ENCODE measurements at places on chromosomes 1 and 21. TPM values are rescaled to one million over a fixed set of nuclear protein-coding genes. Genes with fewer than 3 reads are reported as not detected.

- peak; percentile 97 for DNase-seq
Observed at GRCh38 chr21:32727687-32728455, at the start of gene SYNJ1. SYNJ1 (minus strand) TSS chr21:32728013; CDS start chr21:32726895, 1,118 bp downstream.

The CFAP74 gene
- total RNA-seq, result not detected

- DNase-seq, result no peak
Observed at GRCh38 chr1:77536813-77537212, 145.6 kb downstream of the ZZZ3 start.

- no peak for DNase-seq
Observed at GRCh38 chr1:194369060-194369459, 1182.6 kb upstream of the B3GALT2 start.

The FOXD2 gene
- 0.32 TPM for total RNA-seq

The SLC30A10 gene
- 0.09 TPM for total RNA-seq

DNA sequence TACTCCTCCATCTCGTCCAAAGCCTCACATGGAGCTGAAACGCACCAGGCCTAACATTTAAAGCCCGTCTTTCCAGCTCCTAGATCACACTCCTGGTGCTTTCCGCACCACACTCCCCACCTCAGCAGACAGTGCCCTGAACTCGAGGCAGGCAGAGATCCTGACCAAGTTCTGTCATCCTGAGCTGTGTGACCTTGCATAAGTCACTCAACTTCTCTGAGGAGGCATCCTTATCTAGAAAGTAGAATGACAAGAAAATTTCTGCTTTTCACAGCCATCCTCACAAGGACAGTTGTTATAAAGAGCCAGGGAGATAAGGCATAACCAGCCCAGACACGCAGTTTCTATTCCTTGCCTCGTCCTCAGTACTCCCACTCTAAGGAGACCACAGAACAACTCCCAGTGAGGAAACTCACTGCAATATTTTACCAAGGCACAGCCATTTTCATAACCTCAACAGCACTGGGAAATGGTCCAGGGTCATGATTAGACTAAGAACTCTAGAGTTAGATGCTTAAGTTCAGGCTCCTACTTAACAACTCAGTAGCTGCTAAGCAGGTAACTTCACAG, 3.1 kb downstream of the LRP8 start:
- DNase-seq, result no peak

- no peak for DNase-seq
Observed at GRCh38 chr1:93734999-93735398, 53.4 kb upstream of the BCAR3 start.

The CFAP45 gene
- total RNA-seq, result not detected

The PRMT6 gene
- total RNA-seq, result 40.3 TPM

Data from neural progenitor cell (in vitro differentiated cells).